BJ (cell line): ENCODE measurements at places on chromosomes 6 and 20. TPM values are rescaled to one million over a fixed set of nuclear protein-coding genes. Genes with fewer than 3 reads are reported as not detected.

GRCh38 chr20:63704749-63705117, 3.0 kb downstream of the ARFRP1 start:
- no peak for DNase-seq

DNA sequence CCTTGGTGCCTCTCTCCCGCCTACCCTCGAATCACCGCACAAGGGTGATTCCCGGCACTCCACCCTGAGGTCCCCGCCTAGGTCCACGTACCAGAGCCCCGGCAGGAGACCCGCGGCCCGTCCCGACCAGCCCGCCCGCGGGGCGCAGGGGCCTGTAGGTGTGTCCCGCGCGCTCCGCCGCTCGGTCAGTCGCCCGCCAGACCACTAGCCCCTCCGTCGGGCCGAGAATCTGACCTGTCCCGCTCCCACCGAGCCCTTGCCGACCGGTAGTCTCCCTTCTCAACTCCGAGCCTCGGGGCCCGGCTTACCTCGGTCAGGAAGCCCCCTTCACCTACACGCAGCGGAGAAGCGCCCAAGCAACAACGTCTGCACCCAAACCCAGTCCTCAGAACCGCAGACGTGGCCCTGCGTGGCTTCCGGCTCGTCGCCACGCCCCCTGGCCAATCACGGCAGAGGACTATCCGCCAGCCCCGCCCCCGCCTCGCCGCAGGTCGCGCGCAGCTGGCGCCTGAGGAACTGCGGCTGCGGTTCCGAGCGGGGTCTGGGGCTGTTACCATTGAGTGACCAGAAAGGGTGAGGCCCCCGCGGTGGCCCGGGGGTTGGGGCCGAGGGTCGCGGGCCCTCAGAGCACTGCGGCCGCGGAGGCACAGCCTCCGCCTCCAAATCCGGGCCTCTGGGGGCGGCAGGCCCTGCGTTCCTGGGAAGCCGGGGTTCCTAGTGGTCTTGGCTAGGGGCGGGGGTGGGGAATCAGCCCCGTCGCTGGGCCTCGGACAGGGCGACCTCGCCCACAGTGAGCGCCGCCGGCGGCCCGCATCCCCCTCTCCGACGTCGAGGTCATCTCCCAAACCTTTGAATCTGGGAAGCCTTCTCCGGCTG, at the start of the genes PGM3 and RWDD2A:
TSS of gene PGM3 (minus strand) at position 395 of the 876 bp plus-strand sequence. CDS start 2,253 bp downstream, outside the sequence.
TSS of gene RWDD2A (plus strand) at position 487 of the 876 bp plus-strand sequence. CDS start 1,095 bp downstream, outside the sequence.
- no peak for DNase-seq

GRCh38 chr6:91081452-91082067, 494.7 kb upstream of the MAP3K7 start:
- no peak for DNase-seq

- DNase-seq = no peak
These were observed 42.3 kb downstream of the PEX7 start for GRCh38 chr6:136864676-136865075.

- DNase-seq = no peak
These were observed 104.3 kb downstream of the CDH26 start for GRCh38 chr20:60062431-60063047.

DNA sequence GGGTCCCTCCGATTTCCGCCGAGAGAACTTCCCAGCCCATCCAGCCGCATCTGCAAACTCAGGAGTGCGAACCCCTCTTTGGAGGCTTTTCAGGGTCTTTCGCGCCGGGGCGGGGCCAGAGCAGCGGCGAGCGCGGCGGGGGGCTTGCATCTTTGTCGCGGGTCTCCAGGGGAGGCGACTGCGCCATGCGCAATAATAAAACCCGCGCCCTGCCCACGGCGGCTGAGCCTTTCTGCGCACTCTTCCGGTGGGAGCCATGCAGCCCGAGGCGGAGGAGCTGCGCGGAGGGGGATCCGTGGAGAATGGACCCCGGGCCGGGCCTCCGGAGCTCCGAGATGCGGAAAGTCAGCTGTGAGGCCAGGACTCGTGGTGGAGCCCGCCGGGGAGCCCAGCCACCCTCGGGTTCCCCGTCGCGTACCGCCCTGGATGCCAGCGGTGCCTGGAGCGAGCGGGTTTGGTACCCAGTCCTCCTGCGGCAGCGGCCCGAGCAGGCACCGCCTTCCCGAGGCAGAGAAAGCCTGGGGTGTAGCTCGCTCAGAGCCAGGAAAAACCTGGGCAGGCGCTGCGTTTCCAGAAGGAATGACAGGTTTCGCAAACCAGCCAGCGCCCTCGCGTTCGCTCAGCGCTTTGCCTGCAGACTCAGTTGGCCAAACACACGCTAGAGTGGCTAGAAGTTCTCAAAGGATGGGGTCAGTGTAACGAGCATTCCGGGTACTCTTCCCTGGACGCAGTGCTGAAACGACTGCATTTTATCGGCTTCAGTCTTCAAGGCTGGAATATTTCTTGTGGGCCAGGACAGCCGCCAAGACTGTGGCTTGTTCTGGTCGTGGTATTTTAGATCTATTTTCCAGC, 1.2 kb downstream of the AKAP12 start:
- DNase-seq = no peak

GRCh38 chr6:101509536-101509935, 116.0 kb downstream of the GRIK2 start:
- DNase-seq = peak; percentile 88

DNA sequence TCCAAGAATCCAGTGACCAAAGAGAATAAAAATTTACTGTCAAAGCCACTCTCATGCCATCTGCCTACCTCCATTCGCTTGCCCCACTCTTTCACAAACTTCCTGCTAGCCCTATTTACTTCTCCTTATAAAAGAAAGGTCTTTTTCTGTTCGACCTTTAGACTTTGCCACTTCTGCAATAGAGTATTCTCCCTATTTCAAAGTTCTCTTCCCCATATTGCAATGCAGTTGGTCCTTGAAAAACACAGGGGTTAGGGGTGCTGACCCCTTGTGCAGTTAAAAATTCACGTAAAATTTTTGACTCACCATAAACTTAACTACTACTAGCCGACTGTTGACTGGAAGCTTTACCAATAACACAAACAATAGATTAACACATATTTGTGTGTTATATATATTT, 15.0 kb downstream of the CCN2 start:
- no peak for DNase-seq

LATS1 gene
- 12.4 and 16.7 TPM in 2 replicates for polyA plus RNA-seq

MMP24 gene
- 1.5 and 2.3 TPM in 2 replicates for polyA plus RNA-seq

GRCh38 chr6:100565439-100566104, 100.9 kb upstream of the SIM1 start:
- no peak for DNase-seq
